Urinary bladder (tissue), 4 donors: ENCODE measurements at places on chromosomes 16 and 17. TPM values are rescaled to one million over a fixed set of nuclear protein-coding genes. Genes with fewer than 3 reads are reported as not detected.
A peak's percentile ranks its signal among the peaks of the same experiment; 100 is the strongest.

Gene FA2H
- polyA plus RNA-seq: 2.7 TPM

Gene G6PC1
- polyA plus RNA-seq: 0.15 TPM

Gene TRIM72
- 0.05 TPM for polyA plus RNA-seq

Gene SAMD14
- polyA plus RNA-seq: 3.7 TPM

Gene DPEP3
- polyA plus RNA-seq: 0.09 TPM

Gene TPSG1
- 0.71 TPM for polyA plus RNA-seq

Gene GPR139
- polyA plus RNA-seq: not detected

Gene HIGD1B
- 9.6 TPM for polyA plus RNA-seq

GRCh38 chr16:79571065-79571902, 29.3 kb downstream of the MAF start:
- peak; percentile 37 for DNase-seq

DNA sequence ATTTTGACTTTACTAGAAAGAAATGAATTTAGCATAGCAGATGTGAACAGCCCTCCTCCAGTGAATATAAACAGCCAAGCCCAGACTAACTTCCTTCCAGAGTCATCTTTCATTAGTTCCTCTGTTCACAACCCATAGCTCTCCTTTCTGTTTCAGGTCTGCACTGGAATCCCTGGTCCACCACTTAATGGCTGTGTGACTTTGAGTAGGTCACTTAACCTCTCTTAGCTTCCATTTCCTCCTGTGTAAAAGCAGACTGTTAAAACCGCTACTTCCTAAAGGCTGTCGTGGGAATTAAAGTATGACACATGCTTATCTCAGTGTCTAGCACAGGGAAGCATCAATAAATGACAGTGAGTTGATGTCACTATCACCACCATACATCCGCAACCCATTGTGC, 7.5 kb downstream of the SLC6A4 start:
- DNase-seq: no peak

DNA sequence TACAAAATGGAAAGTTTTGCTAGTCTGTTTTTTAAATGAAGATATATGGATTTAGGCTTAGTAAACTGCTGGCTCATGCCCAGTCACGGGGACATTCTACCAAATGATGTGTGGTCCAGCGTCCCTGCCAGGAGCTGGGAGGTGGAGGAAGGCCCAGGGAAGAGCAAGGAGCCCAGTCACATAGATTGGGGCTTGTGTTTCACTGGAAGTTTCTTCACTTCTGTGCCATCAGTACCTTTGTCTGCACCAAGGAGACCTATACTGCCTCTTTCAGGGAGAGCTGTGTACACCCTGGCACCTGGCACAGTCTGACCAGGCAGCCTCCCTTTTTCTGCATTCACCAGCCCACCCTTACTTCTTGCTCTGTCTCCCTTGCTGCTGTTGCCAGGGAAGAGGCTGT, 32.6 kb upstream of the ERN1 start:
- DNase-seq: no peak

- DNase-seq: no peak
Observed at GRCh38 chr16:47644166-47644565, 183.0 kb downstream of the PHKB start.

DNA sequence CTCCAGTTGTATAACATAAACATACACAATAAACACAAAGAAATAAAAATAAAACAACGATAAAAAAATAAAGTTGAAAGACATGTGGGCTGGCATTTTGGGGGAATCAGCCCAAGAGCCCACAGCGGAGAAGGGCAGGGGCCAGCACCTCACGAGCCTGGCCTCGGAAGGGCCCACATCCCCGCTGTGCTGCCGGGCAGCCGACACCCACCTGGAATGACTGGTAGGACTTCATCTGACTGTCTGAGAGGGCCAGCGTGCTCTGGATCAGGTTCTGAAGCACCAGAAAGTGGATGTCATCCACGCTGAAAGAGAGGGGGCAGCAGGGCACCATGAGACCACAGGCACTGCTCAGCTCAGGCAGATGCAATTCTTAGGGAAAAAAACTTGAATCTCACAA, 73.5 kb downstream of the GTF3C1 start:
- no peak for DNase-seq

DNA sequence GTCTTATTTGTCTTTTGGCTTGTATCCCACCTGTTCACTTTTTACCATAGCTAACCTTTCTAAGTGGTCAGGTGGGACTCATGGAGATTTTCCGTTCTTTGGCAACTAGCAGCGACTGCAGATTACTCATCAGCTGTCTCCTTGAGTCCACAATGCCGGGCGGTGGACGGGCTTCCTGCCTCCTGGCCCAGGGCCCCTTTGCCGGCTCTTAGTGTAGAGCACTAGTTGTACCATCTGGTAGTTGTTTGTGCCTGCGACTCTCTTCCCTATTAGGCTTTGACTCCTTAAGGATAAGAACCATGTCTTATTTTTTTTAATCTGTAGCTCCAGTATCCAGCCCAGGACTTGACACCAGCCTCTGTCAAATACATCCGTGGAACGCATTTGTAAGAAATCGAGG, 399.9 kb downstream of the WWOX start:
- DNase-seq: no peak

- no peak for DNase-seq
Observed at GRCh38 chr16:80144191-80144590, 396.6 kb upstream of the DYNLRB2 start.

DNA sequence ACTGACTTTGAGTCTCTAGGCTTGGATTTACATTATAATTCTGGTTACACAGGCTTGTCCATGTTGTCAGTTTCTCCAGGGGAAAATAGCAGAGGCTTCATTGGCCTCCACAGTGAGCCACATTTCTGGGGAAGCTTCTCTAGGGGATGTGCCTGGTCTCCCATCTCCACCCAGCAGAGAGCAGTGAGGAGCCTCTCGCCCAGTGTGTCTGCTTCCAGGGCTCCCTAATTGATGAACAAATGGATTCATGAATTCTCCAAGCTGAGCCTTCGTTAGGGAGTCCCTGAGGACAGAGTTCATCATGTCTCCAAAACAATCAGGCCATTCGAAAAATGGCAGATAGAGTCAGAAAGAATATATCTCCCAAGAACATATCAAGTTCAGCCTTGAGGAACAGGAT, 162.4 kb upstream of the TOX3 start:
- no peak for DNase-seq

DNA sequence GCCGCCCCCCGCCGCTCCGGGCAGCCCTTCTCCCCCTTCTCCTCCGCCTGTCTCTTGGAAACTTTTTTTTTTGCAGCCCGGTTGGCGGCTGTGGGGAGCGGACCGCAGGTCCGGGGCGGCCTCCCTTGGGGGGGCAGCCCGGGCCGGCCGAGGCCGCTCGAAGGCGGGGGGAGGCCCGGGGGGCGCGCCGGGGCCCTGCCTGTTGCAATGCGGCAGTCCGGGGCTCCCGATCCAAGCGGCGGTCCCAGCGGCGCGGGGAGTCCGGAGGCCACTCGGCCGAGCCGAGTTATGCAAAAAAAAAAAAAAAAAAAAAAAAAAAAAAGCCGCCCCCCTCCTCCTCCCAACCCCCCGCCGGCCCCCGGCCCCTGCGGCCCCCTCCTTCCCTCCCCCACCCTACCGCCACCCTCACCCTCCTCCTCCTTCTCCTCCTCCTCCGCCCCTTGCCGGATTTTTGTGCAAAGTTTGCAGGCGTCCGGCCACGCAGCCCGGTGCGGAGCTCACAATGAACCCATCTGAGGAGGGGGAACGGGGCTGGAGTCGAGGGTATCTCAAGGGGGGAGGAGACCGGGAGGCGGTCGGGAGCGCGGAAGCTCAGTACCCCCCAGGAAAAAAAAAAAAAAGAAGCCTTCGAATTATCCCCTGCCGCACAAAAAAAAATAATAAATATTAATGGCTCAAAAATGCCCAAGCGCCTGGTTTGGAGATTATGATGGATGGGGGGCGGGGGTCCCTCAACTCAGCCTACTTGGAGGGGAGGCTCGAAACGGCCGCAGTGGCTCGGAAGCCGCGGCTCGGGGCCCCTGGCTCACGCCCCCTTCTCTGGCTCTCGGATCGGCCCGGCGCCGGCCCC, at the start of gene ZNF423:
TSS of gene ZNF423 (minus strand) at position 291 of the 850 bp plus-strand sequence. CDS start 338 bp downstream, outside the sequence.
- DNase-seq: no peak

DNA sequence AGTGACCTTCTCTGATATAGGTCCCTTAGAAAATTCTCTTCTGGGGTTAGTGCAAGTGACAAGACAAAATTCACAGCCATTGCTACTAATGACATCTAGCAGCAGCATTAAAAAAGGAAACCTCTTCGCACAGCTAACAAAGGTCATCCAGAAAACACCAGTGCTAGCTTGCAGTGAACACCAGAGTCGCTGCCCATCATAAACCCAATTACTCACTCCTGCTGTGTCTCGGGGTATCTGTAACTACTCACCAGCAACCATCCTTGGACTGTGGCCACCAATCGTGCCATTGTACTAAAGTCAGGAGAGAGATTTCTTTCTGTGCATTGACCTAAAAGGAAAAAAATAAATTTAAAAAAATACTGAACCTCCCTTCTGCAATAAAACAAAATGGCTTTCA, 1494.7 kb upstream of the CDH8 start:
- DNase-seq: no peak

DNA sequence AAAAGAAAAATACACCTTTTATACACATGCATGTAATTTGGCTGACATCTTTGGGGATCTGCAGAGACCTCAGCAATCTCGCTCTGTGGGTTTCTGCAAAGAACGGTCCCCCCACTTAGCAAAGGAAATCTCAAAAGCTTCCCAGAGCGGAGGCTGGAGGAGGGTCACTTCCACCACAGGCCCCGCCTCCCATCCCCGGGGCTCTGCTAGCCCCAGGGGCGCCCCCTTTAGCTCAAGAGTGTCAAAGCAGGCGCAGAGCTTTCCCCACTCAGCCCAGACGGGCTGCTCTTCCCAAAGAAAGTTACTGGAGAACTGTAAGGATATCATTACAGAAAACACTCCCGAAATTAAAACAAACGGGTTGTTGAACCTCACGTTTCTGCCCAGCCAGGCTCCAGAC, 11.4 kb downstream of the SLC13A5 start:
- DNase-seq: no peak

DNA sequence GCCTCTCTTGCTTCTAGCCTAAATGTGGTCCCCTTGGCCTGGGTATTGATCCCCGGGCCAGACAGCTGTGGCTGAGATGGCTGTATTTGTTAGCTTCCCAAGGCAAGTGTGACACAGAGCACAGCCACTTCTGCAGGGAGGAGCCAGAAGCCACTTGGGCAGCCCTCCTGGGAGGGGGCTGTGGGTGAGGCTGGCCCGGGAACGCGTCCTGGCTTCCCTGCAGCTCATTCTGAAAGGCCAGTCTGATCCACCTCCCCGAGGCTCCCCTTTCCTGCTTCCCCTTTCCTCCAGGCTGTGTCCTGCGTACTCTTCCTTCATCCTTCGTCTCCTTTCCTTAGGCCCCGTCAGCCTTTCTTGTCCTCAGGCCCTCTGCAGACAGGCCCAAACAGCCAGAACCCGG, 8.0 kb downstream of the SERPINF2 start:
- no peak for DNase-seq

DNA sequence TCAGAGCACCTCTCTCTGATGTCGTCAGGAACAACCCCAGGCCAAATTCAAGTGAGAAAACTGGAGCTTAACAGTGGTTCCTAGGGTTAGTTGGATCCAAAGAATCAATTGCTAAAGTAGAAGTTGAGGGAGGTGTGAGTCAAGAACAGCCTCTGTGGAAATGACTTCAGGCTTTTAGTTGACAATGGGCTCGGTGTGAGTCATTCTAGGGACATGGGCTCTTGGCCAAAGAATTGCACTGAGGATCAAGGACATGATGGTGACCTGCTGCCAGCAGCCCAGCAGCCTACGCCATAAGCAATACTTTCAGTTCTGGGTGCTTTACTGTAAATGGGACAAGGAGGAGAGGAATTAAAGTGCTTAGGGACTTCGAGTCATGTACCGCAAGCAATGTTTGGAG, 32.1 kb upstream of the SMURF2 start:
- no peak for DNase-seq

GRCh38 chr17:80833952-80834892, 157.4 kb upstream of the CHMP6 start:
- no peak for DNase-seq

- no peak for DNase-seq
Observed at GRCh38 chr16:31118223-31119155, 1.0 kb downstream of the KAT8 start.

- DNase-seq: no peak
Observed at GRCh38 chr16:25747160-25747758, 55.5 kb downstream of the HS3ST4 start.

DNA sequence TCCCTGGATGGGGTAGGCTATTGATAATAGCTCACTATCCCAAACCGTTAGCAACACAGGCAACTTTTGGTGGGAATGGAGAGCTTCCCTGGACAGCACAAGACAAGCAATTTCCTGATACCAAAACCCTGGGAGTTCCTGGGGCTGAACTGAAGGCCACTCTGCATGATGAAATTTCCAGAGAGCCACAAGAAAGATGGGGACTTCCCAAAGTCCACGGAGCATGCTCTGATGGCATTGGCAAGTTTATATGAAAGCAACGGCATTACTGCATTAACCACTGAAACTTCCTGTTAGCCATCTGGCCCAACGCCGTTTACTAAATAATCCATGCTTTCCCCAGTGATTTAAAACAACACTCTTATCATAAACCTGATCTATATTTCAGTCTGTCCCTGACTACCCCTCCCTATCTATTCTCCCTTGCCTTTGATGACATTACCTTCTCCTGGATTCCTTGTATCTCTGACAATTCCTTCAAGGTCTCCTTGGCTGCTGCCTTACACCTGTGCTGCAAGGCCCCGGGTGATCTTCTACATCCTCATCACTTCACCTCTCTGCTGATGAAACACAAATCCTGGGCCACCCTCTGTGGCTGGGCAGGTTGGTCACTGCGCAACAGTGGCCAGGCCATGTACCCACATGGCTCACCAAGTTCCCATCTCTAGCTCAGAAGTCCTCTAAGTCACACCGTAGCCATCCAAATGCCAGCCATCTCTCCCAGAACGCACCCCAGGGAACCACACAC, 108.5 kb upstream of the RCVRN start:
- DNase-seq: no peak

DNA sequence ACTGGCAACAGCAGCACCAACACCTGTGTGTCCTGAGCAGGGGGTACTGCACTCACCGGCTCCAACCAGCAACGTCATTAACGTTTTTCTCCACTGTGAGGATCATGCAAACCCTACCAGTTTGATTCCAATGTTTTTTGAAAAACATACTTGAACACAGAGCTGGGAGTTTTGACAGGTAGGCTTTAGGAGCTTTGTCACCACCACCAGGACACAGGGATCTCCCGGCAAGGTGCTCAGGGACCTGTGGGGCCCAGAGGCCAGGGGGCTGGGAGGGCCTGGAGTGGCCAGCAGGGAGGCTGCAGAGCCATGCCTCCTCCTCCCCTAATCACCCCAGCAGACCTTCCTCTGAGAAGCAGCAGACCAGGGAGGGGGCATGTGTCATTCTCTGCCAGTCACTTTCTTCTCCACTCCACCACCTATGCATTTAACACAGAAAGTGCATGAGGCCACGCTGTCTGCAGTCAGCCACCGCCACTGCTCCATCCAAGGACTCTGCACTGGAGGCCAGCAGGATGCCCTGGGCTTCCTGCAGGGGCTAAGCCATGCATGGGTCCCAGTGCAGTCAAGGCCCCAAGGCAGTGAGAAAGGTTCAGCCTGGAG, 768.2 kb downstream of the KCNJ18 start:
- DNase-seq: no peak

GRCh38 chr17:64103391-64104364, 26.3 kb downstream of the ERN1 start:
- DNase-seq: no peak

GRCh38 chr17:71593078-71593477, 527.7 kb upstream of the SOX9 start:
- no peak for DNase-seq
